G401 (cell line): ENCODE measurements at places on chromosomes 2 and 18.
A peak's percentile ranks its signal among the peaks of the same experiment; 100 is the strongest.

DNA sequence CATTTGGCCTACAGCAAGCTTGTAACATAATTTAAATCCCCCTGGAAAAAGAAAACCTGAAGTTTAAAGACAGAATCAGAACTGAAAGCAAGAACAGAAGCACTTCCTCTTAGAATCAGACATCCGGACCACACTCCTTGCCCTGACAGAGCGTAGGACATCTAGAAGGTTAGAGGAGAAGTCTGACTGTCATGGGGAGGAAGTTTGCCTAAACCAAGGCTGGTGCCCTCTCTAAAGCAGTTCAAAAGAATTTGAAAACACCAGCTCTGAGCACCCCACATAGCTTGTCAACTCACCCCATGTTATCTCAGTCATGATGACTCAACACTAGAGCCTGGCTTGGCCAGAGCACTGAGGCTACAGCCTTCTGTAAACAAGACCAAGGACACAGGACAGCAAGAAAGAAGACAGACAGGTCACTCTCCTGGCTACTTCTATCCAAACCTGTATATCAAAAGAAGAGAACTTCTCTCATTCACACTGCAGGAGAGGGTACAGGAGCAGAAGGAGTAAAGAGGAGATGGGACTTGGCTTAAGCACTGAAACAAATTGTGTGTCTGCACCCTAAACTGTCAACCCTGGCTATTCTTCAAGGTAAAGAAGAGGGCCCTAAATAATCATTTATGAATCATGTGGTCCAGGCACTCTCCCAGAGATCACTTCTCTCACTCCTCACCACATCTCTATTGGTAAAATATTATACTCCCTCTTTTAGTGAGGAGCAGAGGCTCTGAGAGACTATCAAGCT, 198.6 kb downstream of the MEMO1 start:
- no peak for DNase-seq

GRCh38 chr18:46502444-46502843, 154.6 kb downstream of the LOXHD1 start:
- no peak for DNase-seq

GRCh38 chr2:74292751-74293150, 50.5 kb downstream of the SLC4A5 start:
- no peak for DNase-seq

GRCh38 chr2:59232394-59233165, 991.5 kb upstream of the FANCL start:
- DNase-seq: no peak

- DNase-seq: no peak
Measured at GRCh38 chr18:9561759-9562158, 52.6 kb downstream of the PPP4R1 start.

DNA sequence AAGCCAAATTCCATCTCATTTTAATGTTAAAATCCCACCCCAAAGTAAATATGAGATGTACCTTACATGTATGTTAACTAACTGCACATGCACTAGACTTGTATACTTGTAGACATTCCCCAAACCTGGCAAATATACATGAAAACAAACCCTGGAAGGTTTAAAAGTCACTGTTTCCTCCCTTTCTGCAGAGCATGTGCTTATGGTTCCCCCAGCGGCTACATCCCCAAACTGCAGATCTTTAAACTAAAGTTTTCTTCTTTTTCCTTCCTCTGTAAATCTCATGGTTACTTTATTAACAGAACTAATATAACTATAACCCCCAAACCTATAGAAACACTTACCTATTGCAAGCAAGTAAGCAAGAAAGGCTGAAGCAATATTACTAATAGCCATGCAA, 731.5 kb downstream of the LRP1B start:
- no peak for DNase-seq

DNA sequence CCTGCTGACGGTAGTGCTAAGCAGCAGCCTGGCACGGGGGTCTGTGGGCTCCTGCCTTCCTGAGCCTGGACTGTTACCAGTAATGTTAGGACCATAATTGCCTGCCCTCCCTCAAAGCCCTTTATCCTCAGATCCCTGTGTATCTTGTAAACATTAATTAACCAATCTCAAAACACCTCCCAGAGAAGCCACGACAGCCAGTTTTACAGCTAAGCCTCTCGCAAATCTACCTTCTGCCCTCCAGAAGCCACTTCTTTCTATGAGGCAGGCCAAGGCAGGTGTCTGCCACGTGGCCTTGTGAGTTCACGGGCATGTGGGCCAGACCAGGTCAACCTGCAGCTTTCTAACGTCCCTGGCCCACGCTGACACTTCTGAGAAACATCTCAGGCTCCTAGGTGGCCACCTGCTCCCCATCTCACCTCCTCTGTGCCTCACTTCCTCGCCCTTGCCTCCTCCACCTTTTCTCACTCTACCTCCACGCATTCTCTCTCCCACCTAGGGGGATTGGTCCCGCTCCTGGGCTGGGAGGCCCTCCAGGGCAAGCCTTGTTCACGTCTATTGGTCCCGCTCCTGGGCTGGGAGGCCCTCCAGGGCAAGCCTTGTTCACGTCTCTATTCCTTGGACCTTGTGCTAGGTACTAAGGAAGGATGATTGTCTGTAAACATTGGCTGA, 64.3 kb downstream of the EDAR start:
- DNase-seq: no peak

GRCh38 chr2:70927641-70928040, 8.1 kb upstream of the ATP6V1B1 start:
- DNase-seq: no peak

GRCh38 chr2:197809064-197809463, 4.7 kb downstream of the PLCL1 start:
- peak; percentile 27 for DNase-seq

- no peak for DNase-seq
Measured at GRCh38 chr2:238855891-238856580, 8.2 kb downstream of the TWIST2 start.

DNA sequence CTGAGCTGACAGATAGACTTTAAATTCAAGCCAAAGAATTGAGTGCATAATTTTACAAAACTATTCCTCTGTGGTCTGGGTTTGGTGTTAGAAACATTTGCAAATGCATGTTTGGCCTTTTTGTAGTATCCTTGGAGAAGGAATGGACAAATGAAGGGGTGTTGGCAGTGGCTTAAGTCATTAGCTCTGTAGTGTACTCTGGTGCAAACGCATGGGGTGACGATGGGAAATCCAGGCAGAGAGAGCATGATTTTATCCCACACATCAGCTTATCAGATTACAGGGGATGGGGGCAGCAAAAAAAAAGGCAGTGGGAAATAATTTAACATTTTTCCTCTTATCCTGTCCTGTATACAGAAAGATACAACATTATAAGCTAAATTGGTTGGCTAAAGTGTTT, 320.6 kb downstream of the ZNF516 start:
- DNase-seq: no peak
